ENCODE measurements at places on chromosomes 5 and 9.

- no peak for DNase-seq
Measured at GRCh38 chr9:72955126-72955455, 2.2 kb upstream of the ALDH1A1 start.

DNA sequence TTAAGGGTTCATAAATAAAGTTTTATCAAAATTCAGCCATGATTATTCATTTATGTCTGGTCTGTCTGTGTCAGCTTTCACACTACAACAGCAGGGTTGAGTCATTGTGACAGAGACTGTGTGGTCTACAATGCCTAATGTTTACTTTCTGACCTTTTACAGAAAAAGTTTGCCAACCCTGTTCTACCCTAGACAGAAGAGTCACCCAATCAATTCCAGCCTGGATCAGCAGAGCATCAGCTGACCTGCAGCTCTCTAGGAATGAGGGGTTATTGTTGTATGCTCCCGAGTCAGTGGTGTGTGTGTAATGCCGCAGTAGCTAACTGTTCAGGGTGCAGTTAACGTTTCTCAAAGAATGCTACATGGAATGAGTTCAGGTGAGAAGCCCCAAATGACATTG lies 87.3 kb downstream of the HRH2 start:
- no peak for DNase-seq

DNA sequence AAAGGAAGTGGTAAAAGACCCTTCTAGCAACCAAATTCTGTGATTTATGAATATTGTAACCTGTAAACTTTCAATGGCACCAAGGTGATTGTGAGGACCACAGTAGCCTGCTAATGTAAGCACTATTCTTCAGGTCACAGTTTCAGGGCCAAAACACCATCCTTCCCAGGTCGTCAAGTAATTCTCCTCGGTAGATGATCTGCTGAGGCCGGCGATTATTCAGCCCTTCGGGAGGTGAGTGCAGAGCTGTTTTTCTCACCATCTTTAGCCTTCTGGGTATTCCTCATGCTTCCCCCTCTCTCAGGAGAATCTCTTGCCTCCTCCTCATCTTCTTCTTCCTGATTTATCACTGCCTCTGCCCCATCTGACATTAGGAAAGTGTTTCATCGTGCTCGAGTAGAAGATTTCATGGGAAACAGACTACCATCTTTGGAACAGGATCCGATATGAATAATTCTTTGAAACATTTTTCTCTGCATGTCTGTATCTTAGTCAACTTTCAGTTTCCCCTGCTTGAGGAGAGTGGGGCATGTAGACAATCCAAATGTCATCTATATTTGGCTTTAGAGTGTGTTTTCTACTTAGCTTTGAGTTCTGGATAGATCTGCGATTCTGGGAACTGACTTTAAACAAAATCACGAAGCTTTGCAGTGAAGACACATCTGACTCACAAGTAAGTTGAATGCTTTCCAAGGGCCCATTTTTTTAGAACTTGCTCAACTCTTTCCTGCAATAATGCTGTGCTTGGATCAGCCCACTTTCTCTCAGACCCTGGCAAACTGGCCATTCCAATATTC lies 173.9 kb downstream of the AOPEP start:
- DNase-seq, result no peak

DNA sequence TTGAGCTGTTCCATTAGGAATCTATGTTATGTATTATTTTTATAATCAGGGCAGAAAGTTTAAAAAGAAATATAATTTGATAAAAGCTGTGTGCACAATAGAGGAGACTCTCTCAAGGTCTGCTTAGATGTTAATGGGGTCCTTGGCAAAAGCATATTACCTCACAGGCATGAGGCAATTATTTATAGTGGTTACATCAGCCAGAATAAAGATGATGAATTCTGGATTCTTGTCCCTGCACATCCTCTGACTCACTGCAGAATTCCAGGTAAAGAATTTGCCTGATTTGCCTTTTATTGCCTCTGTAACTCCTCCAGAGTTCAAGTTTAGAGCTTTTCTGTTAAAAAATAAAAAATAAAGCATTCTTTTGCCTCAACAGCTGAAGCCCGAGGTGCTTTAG lies 253.6 kb downstream of the MAST4 start:
- no peak for DNase-seq

DNA sequence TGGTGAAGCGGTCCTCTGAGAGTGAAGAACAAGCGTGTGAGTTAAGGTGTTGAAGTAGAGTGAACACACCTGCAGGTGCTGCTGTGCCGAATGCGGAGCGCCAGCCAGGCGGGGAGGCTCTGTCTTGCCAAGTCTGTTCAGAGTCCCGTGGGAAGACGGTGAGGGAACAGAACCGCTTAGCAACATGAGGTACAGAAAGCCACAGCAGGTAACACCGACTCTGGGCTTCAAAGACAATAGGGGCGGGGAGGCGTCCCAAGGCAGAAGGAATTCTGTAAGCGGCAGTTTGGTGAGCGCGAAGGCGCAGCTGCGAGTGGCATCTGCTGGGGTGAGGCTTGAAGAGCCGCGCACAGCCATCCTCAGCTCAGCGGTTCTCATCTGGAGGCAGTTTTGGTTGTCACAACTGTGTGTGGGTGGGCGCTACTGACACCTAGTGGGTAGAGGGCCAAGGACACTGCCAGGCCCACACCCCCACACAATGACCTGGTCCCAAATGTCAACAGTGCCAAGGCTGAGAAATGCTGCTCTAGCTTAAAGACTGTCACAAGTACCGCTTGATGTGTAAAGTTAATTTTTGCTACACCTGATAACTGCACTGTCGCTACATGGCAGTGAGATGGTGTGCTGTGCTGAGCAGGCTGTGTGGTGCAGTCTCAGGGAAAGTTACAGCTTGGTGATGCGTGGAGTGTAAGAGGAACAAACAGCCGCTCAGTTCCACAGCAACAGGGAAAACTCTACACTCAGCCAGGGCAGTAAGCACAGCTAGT lies 67.4 kb upstream of the TBC1D9B start:
- peak; percentile 62 for DNase-seq

GRCh38 chr9:87338088-87338989 lies 159.3 kb upstream of the DAPK1 start:
- no peak for DNase-seq

DNA sequence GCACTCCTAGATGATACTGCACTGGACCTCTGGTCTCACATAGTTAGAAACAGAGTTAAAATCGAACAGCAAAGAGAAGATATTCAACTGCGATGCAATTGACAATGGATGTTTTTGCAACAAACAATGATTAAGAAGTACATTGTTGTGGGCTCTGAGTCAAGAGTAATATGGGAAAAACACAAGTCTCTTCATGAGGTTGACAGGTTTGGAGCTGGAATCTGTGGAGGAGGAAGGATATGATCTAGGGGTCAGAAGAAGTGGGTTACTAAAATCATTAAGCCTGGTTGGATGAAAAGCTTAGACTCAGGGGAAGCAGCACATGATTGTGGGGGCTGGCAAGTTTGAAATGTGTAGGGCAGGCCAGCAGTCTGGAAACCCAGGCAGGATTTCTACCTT lies 53.1 kb downstream of the PDCD1LG2 start:
- DNase-seq, result no peak

- no peak for DNase-seq
Measured at GRCh38 chr9:134379831-134380365, 53.6 kb downstream of the RXRA start.

- peak; percentile 36 for DNase-seq
Measured at GRCh38 chr5:155767470-155767869, 559.5 kb upstream of the SGCD start.

DNA sequence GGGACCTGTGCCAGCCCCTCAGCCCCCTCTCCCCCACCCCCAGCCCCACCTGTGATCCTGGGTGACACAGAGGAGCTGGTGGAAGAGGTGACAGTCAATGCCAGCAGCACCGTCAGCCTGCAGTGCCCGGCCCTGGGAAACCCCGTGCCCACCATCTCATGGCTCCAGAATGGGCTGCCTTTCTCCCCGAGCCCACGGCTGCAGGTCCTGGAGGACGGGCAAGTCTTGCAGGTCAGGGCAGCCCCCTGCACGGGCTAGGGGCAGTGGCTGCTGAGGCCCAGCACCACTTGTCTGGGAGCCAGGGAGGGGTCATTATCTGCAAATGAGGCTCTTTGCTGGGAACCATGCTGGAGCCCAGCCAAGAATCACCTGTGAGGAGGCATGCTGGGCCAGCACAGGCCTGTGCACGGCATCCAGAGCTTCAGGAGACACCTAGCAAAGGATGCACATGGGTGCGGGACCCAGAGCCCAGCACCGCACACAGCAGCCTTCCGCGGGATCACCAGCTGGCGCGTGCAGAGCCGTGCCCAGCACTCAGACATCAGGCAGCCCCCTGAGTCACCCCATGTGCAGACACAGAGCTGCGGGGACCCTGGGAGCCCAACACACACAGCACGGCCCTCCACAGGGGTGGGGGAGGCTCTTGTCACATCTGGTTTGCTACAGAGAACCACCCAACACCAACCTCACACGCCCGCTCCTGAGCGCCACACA lies 62.0 kb upstream of the ASS1 start:
- no peak for DNase-seq

DNA sequence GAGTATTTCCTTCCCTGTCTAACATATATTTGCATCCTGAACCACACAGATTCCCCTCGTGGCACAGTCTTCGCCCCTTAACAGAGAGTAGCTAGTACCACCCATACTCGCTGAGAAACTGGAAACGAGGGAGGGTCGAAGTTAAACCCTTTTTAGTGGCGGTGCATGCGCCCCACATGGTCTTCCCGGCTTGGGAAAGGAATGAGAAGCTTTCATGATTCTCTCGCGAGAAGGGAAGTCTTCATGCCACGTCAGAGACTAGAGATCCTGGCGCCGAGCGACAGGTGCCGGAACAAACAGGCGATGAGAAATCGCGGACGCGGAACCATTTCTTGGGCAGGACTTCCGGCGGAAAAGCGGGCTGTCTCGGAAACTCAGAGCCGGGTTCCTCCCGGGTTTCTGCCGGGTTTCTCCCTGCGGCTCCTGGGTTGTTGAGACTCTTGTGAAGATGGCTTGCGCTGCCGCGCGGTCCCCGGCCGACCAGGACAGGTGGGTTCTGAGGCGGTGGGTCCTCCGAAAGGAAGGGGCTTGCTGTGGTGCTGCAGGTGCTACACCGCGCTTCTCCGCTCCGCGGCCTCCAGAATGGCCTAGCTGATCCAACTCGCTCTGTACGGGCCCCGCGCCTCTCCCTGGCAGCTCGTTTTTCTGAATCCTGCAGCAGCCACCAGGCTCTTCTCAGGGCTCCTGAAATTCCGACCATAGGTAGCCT lies at the start of gene SRP19:
SRP19 (plus strand) TSS at position 359 of the 709 bp plus-strand sequence; CDS start at position 449, 90 bp downstream.
- DNase-seq, result peak; percentile 93

DNA sequence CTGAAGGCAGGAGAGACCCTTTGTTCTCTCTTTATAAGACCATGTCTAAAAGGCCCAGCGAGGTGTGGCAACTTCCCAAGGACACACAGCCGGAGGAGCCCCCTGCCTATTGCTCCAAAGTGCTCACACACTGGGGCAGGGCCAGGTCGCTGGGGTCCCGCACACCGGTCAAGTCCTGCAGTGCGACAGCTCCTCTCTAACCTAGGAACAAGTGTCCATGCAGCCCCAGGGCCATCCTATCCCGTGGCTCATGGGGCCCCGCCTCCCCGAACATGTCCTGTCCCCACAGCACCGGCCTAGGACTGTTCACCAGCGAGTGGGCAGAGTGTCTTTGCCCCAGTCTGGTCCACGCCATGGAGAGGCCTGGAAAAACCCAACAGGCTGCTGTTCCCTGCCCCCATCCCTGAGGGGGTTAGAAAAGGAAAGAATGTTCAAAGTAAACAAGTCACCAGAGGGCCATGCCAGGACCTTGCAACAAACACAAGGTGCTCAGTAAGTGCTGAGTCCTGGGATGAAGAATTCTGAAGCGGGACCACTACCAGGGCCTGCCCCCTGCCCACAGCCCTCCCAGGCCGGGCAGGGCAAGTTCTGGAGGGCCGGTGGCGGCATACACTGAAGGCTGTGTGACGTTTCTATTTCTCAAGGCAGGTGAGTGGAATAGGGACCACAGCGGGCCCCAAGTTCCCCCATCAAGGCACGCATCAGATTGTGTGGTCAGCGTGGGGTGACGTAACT lies 938 bp downstream of the NINJ1 start:
- DNase-seq, result peak; percentile 84

DNA sequence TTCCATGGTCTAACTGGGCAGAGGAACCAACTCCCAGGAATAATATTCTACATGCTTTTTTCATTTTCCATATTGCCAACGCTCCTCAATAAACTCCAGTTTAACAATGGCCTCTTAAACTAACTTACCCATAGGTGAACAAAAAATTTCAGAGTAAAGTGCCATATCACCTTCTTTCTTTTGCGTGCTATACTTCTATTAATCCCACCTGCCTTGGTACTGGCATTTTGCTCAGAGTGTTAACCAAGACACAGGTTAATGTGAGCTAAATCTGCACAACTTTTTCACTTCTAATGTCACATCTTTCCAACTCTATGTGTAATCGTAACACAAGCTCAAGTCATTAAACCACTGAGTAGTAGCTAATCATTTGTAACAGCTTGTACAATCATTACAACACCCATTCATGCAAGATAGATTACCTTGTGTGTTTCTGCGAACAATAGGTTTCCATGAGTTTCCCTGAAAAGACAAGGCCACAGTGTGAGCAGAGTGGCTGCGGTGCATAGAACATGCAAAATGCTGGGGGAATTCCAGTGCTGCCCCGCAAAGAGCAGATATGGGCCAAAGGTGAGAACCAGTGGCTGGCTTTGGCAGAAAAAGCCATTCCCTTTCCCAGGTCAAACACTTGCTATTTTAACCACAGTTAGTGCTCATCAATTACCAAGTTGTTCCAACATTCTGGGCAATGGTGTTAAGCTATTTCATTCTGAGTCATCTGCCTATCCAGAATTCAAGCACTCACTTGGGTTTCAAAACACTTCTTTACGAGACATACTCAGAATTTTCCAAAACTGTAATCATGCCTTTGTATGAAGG lies 42.8 kb downstream of the TIMD4 start:
- peak; percentile 12 for DNase-seq

DNA sequence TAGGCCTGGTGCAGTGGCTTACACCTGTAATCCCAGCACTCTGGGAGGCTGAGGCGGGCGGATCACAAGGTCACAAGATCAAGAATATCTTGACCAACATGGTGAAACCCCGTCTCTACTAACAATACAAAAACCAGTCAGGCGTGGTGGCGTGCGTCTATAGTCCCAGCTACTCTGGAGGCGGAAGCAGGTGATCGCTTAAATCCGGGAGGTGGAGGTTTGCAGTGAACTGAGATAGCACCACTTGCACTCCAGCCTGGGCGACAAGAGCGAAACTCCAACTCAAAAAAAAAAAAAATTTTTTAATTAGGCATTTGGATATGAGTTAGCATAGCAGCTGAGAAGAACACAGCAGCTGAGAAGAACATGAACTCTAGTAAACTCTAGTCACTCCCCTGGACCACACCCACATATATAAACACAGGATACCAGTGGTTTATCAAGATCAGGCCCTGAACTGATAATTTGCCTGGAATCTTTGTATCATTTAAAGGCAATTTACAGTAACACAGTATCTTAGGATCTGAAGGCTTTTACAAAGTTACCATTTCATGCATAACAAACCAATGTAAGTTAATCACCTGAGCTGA lies 4.6 kb upstream of the UGCG start:
- DNase-seq, result no peak

Data from CD4-positive, alpha-beta T cell treated with Interleukin-4 for 1 hour (primary cell).